LHCN-M2 (cell line): ENCODE measurements at places on chromosomes 4 and X.
A peak's percentile ranks its signal among the peaks of the same experiment; 100 is the strongest.

DNA sequence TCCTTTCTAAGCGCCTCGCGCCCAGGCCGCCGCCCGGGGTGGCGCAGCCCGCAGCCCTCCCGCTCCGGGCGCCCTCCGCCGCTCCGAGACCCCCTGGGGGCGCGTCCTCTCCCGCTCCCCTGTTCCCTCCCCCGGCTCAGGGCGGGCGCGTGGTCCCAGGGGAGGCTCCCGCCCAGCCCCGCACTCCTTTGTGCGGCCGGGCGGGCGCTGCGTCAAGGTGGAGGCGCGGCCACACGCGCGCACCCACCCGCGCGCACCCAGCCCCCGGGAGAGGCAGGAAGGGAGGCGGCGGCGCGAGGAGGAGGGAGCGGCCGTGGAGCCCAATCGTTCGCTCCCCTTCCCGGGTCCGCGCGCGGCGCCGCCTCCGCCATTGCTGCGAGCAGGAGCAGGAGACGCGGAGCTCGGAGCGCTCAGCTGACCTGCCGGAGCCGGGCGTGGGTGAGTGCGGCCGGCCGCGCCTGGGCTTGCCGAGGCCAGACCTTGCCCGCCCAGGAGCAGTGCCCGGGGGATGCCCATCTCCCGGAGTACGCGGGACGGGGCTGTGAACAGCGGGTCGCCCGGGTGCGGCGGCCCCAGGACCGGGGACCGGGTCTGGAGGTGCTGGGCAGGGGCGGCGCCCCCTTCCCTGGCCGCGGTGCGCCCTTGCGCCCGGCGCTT, at the start of gene NSG1:
Gene NSG1, plus strand, starts transcription at position 367 of the 657 bp plus-strand sequence. CDS start 528 bp downstream, outside the sequence.
- no peak for DNase-seq

GRCh38 chrX:12115377-12115776, 22.9 kb upstream of the FRMPD4 start:
- DNase-seq: no peak

GRCh38 chrX:150769408-150769807, 76.2 kb downstream of the MTMR1 start:
- DNase-seq: no peak

- no peak for DNase-seq
These were observed 120.0 kb downstream of the LUZP4 start for GRCh38 chrX:115409551-115409950.

DNA sequence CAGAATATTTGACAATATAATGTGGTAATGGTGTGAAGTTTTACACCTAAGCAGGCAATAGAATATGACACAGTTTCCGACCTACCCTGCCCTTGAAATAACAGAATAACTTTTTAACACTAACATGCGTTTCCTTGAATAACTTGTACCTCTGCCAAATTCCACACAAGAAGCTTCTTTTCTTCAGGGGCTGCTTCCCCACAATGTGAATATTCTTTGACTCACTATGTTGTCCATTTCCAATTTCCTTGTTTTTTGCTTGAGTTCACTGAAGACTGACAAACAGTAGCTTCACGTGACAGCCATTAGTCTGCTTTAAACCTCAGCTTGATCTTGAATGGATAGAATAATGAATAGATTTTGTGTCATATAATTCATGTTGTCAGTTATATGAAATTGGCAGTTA, 14.3 kb downstream of the SHROOM3 start:
- peak; percentile 19 for DNase-seq

DNA sequence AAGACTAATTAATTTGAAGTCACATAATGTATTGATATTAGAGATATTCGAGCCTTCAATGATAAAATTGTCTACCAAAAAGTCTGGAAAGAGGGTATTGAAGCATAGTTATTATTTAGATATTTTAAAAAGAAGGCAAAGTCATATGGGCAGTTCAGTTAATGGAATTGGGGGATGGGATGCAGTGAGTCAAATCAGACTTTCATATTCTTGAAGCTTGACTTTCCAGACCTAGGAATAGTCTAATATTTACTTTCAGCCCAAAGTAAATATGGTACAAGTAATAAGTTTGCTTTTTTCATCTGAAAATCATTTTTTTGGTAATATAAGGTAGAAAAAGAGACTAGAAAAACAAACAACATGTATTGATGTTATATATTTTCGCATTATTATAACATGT, 2017.8 kb downstream of the C4orf33 start:
- no peak for DNase-seq

DNA sequence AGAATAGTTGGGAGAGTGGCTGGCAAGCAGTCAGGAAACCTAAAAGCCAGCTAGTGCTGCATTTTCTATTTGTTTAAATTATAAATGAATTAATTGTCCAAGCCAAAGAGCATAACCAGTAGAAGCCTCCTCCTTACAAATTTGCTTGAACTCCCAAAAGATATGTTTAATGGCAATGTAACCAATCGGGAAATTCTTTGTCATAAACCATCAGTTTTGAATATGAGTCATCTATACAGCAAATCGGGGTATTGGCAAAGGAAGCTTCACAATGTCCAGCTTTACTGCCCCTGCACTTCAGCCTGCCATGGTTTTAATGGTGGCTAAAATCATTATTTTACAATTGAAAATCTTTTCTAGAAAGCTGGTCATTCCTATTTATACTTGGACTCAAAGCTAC, 216.6 kb downstream of the SHROOM3 start:
- DNase-seq: no peak

DNA sequence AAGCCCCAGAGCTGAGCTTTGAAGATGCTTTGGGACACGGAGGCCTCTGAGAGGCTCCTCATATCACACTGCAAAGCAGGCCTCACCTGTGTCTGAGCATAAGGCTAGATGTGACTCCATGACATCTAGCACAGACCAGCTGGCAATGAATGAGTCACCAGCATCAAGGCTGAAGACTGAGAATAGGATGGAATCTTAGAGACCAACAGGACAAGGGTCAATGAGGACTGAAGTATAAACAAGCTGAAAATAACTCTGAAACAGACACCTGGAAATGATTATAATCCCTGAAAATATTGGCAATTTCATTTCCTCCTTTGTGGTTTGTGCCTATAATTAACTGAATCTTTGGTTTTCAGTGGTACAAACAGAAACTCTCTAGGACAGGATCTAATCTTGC, 87.1 kb upstream of the PRPS1 start:
- DNase-seq: peak; percentile 12

DNA sequence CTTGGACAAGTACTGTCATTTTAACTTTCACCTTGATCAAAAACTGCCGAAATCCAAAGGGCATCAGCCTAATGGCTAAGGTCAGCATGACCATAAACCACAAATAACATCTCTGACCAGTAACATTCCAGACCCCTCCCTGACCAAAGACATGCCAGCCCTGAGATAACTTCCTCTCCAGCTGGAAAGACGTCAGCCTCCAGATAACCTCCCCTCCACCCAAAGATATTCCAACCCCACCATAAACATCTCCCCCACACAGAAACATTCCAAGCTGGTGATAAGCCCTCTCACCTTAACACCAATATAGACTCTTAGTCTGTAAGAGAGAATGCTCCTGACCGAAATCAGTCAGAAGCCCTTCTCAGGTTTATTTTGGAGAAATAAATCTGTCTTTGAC, 7.4 kb downstream of the PPP1R2C start:
- no peak for DNase-seq

DNA sequence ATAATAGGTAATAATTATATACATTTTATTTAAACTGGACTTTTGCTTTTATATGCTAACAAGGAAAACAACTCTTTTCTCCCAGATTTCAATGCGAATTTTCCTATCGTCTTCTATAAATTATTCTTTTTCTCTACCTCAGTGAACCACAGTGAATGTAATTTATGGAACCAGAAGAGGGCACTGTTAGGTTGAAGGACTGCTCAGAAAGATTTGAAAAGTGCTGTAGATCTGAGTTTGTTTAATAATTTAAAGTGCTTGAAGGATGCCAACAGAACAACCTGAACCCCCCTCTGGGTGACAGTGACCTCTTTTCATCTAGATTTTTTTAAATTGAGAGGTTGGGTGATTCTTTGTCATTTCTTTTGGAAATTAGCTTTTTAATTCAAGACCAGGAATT, 54.9 kb downstream of the PHOX2B start:
- peak; percentile 48 for DNase-seq

DNA sequence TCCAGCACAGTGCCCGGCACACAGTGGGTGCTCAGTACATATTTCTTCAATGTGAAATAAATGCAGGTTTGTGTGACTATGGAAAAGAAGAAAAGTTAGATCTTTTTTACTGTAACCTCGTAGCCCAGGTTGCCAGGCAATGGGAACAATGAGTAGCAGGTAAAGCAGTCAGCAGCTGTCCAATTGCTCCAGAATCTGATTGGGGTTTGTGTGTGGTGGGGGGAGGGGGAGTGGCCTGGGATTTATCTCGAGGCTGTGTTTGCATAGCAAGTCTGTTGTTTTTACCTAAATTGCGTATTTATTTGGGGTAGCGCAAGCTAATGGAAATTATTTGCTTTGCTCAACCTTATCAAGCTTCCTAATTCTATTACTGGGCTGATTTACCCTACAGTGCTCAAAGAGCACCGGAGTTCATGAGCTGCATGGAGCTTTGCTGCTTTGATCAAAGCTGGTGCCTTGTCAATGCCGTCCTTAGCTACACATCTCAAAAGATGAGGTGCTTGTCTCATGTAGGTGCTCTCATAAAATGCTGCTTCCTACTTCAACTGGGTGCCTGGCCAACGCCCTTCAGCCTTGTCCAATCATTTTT, 145.0 kb upstream of the DGKK start:
- no peak for DNase-seq

- DNase-seq: no peak
These were observed 48.5 kb downstream of the PRKX start for GRCh38 chrX:3664921-3665320.

- DNase-seq: no peak
These were observed 28.2 kb downstream of the FAM149A start for GRCh38 chr4:186132577-186133242.

GRCh38 chrX:42818151-42818921, 40.4 kb upstream of the PPP1R2C start:
- no peak for DNase-seq

GRCh38 chr4:9685692-9686091, 95.7 kb upstream of the DRD5 start:
- DNase-seq: no peak

DNA sequence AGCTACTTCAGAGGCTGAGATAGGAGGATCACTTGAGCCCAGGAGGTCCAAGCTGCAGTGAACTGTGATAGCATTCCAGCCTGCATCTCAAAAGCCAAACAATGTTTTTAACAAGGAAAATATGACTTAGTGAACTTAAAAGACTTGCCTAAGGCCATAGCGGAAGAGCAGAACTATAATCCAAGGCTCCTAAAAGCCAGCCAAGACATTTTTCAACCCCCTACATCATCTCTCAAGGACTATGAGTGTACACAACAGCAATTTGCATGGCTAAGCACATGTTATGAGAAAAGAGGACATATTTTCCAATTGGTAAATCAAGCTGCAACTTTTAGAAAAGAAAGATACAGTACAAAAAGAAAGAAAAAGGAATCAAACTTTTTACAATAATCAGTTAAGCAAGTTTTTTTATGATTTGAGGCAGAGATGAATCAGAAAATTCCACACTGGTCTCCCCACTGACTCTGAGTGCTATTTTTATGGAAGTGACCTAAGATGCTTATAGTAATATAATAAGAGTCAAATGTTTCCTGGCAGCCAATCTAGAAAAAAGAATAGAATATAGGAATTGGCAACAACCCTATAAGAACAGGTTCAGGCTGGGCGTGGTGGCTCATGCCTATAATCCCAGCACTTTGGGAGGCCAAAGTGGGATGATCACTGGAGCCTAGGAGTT, 9.8 kb upstream of the ACOT9 start:
- DNase-seq: peak; percentile 39
